ENCODE measurements at places on chromosomes 3 and 15.

DNA sequence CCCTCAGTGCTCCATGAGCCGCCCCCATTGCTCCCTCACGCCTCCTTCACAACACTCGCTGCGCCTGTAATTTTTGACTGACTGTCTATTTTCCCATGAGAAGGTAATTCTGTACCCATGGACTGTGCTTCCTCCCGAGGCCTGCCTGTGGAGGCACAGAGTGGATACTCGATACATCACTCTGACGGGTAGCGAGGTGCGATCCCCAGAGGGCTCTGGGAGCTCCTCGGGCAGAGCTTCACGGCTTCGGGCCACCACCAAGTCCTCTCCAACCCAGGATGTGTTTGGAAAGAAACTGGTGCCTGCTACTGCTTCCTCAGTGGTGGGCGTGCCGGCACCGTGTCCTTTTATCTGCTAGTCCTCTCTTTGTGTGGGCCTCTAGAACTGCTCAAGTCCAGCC lies 108.6 kb upstream of the DLG1 start:
- DNase-seq, result no peak

- DNase-seq, result no peak
Observed at GRCh38 chr3:74614107-74614967, at the start of gene CNTN3. Gene CNTN3, minus strand, starts transcription at chr3:74614659. Its CDS starts 93,547 bp downstream, at chr3:74521112.

- DNase-seq, result no peak
Observed at GRCh38 chr3:193230610-193231009, 10.4 kb upstream of the PLAAT1 start.

- DNase-seq, result no peak
Observed at GRCh38 chr15:92810418-92811138, 89.5 kb upstream of the CHD2 start.

DNA sequence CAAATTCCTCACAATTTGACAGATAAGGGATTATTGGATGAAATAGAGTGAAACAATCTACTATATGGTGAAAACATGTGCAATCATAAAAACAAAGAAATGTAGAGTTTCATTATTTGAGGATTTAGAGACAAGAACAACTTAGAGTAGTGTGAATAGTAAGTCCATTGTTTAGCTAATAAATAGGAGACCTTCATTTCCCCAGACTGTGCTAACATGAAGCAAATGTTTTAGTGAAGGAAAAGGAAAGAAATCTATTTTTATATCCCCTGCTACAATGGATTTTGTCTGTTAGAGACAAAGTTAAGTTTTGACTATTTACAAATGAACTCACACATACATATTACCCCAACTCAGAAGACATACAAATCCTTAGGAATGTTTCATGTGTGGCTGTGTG lies 77.8 kb downstream of the EFL1 start:
- DNase-seq, result no peak

- DNase-seq, result no peak
Observed at GRCh38 chr3:70072754-70073153, 73.2 kb downstream of the SAMMSON start.

DNA sequence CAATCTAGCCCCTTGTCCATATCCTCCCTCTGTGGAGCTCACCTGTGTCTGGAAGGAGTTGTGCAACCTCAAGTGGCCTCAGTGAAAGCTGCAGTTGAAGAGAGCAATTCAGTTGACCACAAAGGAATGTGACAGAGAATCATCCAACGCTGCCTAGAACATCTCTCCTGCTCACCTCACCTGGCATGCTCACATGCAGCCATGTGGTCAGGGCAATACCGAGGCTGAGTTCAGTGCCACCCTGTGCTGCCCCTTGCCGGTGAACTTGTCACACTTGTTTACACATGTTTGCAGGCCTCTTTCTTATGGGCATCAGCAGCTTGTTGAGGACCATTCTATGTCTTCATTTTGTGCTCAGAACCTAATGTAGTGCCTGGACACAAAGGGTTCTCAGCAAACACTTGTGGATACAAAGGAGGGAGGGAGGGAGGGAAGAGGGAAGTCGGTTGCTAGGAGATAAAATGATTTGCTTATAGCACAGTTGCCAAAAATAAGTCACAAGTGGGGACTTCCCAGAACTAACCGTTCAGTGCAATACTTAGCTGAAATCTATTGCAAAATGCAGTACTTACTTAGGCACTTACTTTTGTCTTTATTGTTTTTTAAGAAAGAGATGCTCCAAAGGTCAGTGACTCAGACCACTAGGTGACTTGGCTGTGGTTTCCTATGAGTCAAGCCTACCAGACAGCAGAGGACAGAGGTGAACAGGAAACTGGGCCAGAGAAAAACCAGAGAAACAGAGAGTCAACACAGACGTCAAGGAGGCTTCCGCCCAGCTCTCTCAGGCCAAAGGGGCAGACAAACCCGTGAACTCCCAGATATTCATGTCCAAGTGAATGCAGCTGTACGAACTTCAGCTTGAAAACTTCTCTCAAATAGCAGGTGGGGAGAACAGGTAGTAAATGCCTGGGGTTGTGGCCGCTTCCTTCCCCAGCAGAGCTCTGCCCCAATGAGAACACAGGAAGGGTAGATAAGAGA lies 227.8 kb upstream of the CTNNB1 start:
- no peak for DNase-seq

DNA sequence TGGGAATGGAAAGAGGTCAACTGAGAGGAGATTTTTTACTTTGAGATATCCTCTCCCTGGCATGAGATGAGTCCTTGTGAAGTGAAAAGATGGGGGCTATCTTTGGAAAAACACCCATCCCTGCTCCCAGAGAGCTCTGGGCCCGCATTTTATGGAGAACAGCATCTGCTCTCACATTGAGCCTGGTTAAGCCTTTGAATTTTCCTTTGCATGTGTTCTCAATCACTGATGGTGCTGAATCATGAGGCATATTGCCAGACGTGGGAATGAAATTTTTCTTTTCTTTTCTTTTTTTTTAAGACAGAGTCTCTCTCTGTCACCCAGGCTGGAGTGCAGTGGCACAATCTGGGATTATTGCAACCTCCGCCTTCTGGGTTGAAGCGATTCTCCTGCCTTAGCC lies 24.4 kb downstream of the TMEM45A start:
- no peak for DNase-seq

GRCh38 chr15:64502551-64502950 lies 42.2 kb downstream of the ZNF609 start:
- DNase-seq, result no peak

- DNase-seq, result no peak
Observed at GRCh38 chr3:197151580-197151979, 122.0 kb upstream of the MELTF start.

- no peak for DNase-seq
Observed at GRCh38 chr3:54121414-54122323, 683 bp upstream of the CACNA2D3 start.

GRCh38 chr3:106829206-106829605 lies 548.0 kb upstream of the CCDC54 start:
- DNase-seq, result no peak

- DNase-seq, result no peak
Observed at GRCh38 chr3:37862219-37862902, 681 bp downstream of the CTDSPL start.

DNA sequence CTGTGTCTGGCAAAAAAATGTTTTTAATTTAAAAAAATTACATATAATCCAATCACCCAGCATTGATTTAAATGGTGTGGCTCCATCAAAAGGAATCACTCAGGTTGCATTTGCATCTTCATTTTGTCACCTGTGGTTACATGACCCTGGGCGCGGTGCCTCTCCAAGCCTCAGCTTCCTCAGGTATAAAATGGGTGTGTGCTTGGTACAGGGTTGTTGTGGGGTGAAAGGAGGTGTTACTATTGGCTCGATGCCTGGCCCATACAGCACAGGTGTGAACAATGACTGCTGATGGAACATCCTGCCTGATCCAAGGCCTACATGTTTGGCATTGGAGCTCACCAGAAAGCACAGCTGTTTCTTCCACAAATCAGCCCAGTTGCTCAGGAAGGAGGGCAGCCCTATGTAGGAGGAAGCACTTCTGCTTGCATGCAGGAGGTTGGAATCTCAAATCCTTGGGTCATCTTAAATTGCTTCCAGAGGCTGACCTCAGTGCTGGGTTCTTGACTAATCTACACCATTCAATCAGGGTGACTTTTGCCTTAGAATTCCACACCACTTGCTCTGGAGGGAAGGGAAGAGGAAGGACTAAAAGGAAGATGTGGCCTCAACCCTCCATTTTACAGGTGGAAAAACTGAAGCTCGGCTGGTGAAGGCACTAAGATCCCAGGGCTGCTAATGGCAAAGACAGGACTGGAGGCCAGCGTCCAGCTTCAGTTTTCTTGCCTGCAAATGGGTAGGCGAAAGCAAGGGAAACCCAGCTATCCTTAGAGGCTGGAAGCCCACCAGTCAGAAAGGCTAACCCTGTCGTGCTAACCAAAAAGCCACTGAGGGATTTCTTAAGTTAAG lies 31.7 kb downstream of the BHLHE40 start:
- no peak for DNase-seq

DNA sequence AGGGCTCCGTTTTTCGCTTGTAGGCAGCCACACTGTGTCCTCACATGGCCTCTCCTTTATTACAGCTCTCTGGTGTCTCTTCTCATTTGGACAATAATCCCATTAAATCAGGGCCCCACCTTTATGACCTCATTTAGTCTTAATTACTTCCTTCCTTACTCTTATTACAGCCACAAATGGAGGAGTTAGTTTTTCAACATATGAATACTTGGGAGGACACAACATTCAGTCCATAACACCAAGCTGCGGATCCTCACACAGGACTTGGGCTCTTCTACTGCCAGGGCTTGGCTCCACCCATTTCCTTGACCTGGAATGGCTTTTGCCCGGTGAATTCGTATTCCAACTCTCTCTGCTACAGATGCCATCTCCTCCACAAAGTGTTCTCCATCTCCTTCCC lies 74.3 kb upstream of the SLC7A14 start:
- no peak for DNase-seq

GRCh38 chr15:68749793-68750192 lies 70.9 kb downstream of the ANP32A start:
- no peak for DNase-seq

DNA sequence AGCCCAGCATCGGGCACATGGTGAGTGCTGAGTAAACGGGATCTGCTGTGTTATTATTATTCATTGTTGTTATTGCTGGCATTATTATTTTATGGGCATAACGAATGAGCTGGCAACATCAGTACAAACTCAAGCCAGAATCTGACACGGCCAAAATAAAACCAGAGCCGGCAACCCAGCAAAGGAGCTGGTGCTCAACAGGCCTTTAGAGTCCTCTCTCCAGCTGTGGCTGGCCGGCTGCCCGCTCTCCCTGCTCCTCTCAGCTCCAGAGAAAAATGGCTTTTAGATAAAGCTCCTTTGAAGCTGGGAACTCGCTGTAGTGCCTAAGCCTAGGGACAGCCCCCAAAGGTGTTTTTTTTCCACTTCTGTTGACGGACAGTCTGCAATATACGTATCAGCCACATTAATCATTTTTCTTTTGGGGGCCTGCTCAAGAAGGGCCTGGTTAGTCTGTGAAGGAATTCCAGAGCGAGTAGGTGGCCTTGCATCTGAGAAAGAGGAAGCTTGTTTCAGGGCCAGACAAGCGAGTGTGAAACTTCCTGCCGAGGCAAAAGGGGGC lies 193.9 kb upstream of the UBE2E1 start:
- DNase-seq, result no peak

Data from stimulated activated CD8-positive, alpha-beta memory T cell treated with anti-CD3 and anti-CD28 coated beads, Interleukin-2, amount 100 ng/mL, for 1 hour (primary cell).